ENCODE measurements at places on chromosomes 4 and X.

GRCh38 chrX:68684291-68684918, 36.9 kb downstream of the STARD8 start:
- no peak for DNase-seq

- DNase-seq = peak; percentile 19
Observed at GRCh38 chr4:168511780-168512489, 15.1 kb downstream of the PALLD start.

GRCh38 chr4:164056426-164057142, 562.1 kb downstream of the TMA16 start:
- DNase-seq = no peak

- DNase-seq = no peak
Observed at GRCh38 chr4:25158817-25159216, 1.4 kb downstream of the SEPSECS start.

GRCh38 chrX:67351411-67351810, 192.4 kb upstream of the AR start:
- no peak for DNase-seq

DNA sequence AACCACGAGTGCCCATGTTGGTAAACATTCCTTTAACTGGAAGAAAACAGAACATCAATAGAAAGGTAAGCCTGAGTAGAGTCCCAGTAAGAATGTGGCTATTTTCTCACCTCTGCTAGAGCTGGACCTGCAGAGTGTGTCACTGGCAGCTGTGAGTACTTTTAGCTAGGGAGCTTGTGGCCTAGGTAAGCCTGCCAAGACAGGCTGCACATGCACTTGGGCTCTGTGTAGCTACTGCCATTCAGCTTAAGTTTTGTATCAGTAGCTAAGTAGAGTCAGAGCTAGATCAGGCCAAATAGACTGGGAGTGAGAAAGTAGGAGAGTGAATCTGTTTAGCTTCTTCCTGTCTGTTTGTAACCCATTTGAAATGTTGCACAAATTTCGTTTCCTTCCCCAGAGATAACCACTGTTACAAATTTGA, 35.3 kb downstream of the RBPJ start:
- DNase-seq = no peak

GRCh38 chrX:14913241-14913640, 40.0 kb downstream of the MOSPD2 start:
- DNase-seq = no peak

DNA sequence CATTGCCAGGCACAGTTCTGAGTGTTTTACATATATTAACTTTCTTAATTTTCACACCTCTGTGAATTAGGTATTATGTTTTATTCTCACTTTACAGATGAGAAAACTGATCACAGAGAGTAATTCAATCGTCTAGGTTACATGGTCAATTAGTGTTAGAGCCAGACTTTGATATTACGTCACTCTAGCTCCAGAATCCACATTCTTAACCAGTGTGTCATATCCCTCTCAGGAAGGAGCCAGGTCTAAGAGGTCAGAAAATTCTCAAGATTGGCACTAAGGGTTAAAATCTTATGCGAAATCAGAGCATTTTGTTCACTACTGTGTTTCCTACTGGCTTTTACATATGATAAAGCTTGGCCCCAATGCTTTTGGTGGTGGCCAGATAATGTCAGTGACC, 7.4 kb downstream of the DMP1 start:
- no peak for DNase-seq

DNA sequence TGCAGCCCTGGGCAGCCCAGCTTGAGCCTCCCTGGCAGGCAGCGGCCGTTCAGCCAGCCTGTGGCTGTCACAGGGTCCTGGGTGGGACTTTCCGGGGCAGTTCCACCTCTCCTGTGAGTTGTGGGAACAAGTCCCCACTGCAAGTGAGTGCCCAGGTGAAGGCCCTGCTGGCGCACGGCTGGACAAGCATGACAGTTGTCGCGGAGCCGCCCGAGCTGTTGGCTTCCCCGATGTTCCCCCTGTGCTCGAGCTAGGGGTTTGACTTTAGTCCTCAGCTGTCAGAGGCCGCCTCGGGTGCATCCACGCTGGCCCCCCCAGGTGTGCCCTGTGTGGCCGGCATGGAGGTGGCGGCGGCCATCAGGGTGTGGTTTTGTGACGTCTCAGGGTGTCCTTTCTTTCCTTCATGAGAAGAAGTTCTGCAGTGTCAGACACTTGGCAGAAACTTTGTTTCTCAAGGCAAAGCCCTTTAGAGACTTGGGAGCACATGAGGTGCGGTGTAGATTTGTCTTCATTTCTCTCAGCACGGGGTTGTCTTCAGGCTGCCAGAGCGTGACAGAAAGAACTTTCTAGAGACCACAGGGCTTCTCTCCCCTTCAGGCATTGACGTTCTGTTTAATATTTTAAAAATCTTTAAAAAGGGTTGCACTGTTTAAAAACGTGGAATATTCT, 69.4 kb upstream of the HGFAC start:
- DNase-seq = no peak

DNA sequence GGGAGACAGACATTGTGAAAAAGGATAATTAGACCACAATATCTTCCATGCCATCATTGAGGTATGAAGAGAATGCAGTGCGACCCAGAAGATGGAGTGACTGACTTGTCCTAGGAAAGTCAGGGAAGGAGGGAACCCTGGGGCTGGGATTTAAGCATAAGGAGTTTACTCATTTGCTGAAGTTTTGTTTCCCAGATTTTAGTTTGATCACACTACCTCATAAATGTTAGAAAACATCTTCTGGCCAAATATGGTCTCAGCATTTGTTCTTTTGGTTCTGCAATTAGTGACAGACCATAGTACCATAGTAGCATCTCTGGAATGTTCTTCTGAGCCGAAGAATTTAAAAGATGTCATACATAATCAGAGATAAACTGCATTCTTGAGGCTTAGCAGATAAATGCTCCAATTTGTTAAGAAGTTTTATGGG, 96.5 kb upstream of the PGRMC2 start:
- no peak for DNase-seq

GRCh38 chrX:119790977-119791436, 423 bp downstream of the RPL39 start:
- peak; percentile 10 for DNase-seq

DNA sequence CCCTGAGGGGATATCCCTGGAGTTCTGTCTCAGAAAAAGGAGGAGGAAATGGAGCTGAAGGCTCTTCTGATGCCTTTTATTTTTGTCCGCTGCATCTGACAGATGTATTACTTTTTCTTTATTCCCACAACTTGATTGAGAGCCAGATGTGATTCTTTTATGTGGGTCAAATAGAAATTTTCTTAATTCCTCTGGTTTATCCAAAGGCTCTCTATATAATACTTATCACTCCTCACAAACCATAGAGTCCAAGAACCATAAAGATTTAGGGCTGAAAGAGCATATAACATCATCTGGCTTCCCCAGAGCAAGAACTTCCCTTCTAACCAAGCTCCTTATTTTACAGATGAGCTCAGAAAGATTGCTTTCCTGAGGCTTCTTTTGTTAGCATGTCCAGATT, 756.7 kb upstream of the FAM241A start:
- DNase-seq = no peak

- no peak for DNase-seq
Observed at GRCh38 chrX:118257781-118258180, 88.1 kb upstream of the WDR44 start.

- no peak for DNase-seq
Observed at GRCh38 chrX:22078117-22078516, 46.0 kb downstream of the PHEX start.

GRCh38 chr4:107711831-107712230, 8.2 kb downstream of the PAPSS1 start:
- no peak for DNase-seq

GRCh38 chr4:47143261-47143660, 111.9 kb downstream of the GABRB1 start:
- no peak for DNase-seq

DNA sequence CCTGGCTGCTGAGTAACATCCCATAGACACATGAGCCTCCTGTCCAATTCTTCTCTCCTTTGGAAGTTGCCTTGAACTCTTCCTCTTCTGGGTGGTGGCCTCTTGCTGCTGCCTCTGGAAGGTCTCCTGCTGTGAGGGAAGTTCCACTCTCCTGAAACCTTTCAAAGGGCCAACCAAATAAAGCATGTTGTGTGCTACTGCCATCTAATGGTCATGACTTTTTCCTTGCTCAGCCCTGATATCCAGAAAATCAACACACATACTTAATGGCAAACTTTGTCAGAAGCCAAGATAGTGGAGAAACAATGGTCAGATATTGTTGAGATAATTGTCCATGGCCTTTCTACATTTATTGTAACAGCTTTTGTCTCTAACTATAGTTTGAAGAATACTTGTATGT, 19.1 kb upstream of the ZXDA start:
- DNase-seq = no peak

DNA sequence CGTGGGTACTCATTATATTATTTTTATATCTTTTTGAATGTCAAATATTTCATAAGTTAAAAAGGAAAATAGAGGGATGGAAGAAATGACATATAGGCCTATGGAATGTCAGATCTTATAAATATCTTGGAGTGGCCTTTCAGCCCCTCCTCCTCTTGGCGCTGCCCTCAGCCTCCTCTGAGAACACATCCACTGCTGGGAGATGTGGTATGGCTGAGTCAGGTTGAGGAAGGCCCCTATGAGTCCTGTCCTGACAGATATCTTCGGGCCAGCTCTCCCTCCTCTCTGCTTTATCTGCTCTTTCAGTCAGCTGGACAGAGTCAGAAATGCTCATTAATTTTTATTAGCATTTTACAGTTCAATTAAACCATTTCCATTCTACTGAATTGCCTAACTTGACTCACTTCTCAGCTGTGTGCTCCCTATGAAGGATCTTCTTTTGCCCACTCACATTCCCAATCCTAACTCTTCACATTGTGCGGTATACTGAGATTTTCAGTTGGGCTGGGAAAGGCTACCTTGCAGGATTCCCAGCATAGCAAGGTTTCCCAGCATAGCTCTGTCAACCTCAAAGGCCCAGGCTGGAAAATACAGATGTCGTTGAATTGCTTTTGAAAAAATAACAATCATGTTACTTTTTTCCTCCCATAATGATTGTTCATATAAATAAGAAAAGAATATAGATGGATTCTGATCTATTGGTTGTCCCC, 128.0 kb downstream of the ARHGEF9 start:
- no peak for DNase-seq

- DNase-seq = no peak
Observed at GRCh38 chr4:145083891-145084605, 13.9 kb downstream of the ANAPC10 start.

- no peak for DNase-seq
Observed at GRCh38 chr4:8731364-8731763, 138.8 kb downstream of the CPZ start.

GRCh38 chr4:139950568-139950967, 203.4 kb downstream of the MAML3 start:
- DNase-seq = no peak

GRCh38 chr4:102675141-102675540, 85.6 kb downstream of the MANBA start:
- DNase-seq = no peak

GRCh38 chr4:93529692-93530372, 298.7 kb upstream of the ATOH1 start:
- no peak for DNase-seq

- no peak for DNase-seq
Observed at GRCh38 chr4:180665994-180666824, 1577.0 kb upstream of the TENM3 start.

DNA sequence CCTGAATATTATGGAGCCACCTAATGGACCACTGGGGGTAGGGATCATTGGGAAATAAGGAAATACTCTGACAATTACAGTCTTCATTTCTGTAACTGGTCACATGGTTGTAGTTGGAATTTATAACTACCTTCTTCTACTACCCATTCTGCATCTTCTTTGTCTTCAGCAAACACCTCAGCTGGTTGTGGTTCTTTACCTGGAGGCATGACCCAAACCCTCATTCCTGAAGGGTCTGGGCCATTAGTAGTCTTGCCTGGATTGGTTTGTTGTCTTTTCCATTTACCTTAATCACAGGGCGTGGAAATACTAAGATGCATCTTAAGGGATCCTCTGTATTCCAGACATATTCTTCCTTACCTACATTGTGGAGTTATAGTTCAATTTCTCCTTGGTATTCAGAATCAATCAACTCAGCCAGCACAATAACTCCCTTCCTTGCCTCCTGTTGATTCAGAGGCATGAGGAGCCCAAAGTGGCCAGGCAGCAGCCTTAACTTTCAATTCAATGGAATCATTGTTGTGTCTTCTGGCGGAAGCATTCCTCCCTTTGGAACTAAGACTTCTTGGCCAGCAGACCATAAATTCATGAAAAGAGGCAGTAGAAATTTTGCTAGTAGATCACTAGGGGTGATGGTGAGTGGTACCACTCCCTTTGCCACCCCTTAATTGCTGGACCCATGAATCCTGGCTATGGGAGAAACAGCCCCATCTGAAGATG, 75.7 kb upstream of the RAP2C start:
- no peak for DNase-seq

GRCh38 chrX:155877288-155877687, 3.9 kb upstream of the VAMP7 start:
- no peak for DNase-seq

GRCh38 chrX:78540171-78540570, 119.0 kb downstream of the RTL3 start:
- DNase-seq = no peak

- no peak for DNase-seq
Observed at GRCh38 chr4:4216648-4217047, 10.1 kb downstream of the OTOP1 start.

- DNase-seq = no peak
Observed at GRCh38 chrX:45191820-45192409, 8.8 kb downstream of the DIPK2B start.

DNA sequence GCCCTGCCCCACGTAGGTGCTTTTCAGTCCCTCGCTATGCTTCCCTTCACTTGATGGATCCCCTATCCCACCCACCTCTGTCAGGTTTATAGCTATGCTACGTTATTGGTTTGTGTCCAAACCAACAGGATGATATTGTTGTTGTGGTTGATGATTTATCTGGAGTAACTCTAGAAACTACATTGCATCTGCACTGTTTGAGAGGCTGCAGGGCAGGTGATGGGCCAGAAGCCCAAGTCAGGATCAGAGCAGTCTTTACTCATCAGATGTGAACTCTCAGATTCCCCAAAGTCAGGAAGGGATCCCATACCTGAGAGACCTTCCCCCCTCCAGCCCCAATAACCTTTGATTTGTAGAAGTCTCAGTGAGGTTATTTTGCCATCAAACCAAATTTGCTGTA, 34.7 kb downstream of the ARX start:
- DNase-seq = no peak

GRCh38 chrX:129987871-129988270, 5.4 kb downstream of the BCORL1 start:
- no peak for DNase-seq

GRCh38 chr4:67762086-67762485, 7.9 kb upstream of the GNRHR start:
- DNase-seq = no peak

GRCh38 chr4:6058531-6059374, 40.5 kb upstream of the C4orf50 start:
- DNase-seq = no peak

GRCh38 chr4:101304916-101305315, 42.4 kb downstream of the PPP3CA start:
- DNase-seq = no peak

DNA sequence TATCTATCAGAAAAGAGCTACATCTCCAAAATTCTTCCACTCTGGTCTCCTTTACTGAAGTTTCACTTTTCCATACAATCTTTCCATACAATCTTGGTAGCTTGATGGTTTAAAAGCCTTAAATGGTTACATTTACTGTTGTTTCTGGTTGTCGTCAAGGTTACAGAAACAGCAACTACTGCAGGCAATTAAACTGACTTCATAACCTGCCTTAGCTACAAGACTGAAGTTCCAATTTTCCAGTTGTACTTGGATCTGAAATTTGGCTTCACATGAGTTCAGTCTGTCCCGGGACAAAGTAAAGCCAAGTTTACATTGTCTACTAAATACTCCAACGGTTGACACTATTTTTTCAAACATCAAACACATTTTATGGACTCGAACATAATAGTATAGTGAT, 326.4 kb downstream of the ANKRD50 start:
- DNase-seq = no peak

All from stimulated activated CD4-positive, alpha-beta T cell treated with anti-CD3 and anti-CD28 coated beads, Interleukin-1b, Interleukin-23, amount 100 ng/mL, for 1 hour (primary cell).